ENCODE measurements at places on chromosomes 4 and X.

GRCh38 chr4:186082221-186082620, 13.3 kb downstream of the TLR3 start:
- no peak for DNase-seq

GRCh38 chr4:79603681-79604080, 195.7 kb upstream of the GK2 start:
- DNase-seq: no peak

- DNase-seq: no peak
Observed at GRCh38 chr4:123843137-123843536, 446.5 kb downstream of the SPRY1 start.

DNA sequence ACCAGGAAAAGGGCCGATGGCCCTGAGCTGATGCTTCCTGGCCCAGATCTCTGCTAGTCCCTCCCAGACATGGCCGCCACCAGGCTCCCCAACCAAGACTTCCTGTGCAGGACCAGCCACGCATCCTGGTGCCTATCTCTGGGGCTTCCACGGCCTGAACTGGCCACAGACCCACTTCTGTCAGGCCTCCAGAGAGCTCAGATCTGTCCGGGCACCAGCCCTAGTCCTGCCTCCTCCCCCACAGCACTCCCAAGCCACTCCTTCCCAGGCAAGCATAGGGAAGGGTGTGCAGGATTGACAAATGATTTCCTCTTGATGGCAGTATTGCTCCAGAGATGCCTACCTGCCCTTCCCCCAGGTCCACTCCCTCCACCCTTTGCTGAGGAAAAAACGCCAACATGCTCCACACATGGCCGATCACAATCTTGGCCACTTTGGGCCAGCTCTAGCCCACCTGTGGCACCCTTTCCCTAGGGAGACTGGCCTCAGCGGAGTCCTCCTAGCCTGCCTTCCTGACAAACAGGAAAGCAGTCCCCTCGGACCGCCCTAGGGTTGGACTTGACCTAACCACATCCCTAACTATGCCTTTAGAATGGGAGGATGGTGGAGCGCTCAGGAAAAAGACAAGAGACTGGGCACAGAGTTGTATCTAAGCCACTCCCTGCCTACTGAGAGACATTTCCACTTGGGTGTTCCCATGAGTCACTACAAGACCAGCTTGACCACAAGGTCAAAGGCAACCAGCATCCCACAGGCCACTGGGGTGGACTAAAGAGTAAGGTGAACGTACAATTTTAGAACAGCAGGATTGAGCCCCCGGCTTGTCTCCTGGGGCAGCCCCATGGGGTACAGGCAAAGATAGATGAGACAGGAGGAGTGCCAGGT, 277.5 kb upstream of the AGTR2 start:
- no peak for DNase-seq

- DNase-seq: no peak
Observed at GRCh38 chr4:17583941-17584340, 6.9 kb downstream of the LAP3 start.

GRCh38 chr4:100517864-100518341, at the start of gene EMCN:
Gene EMCN, minus strand, starts transcription at chr4:100518022. Its CDS starts 108 bp downstream, at chr4:100517914.
- DNase-seq: peak; percentile 48

DNA sequence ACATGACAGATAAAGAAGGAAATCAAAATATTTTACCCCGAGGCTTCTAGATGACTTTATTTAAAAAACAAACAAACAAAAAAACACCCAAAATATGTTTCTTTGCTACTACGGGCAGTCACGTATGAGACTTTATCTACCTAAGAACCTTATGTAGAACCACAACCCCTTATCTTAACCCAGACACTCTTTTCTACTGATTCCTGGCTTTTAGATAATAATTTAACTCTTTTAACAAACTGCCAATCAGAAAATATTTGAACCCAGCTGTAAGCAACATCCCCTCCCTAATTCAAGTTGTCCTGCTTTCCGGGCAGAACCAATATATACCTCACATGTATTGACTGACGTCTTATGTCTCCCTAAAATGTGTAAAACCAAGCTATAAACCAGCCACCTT, 15.4 kb downstream of the ELOVL6 start:
- no peak for DNase-seq

- DNase-seq: no peak
Observed at GRCh38 chr4:26235500-26235899, 85.3 kb upstream of the RBPJ start.

GRCh38 chrX:140343226-140343868, 161.5 kb downstream of the SOX3 start:
- no peak for DNase-seq

- DNase-seq: no peak
Observed at GRCh38 chr4:38819569-38819968, 15.0 kb upstream of the TLR1 start.

- DNase-seq: no peak
Observed at GRCh38 chr4:100347241-100347640, 157.0 kb upstream of the DDIT4L start.

DNA sequence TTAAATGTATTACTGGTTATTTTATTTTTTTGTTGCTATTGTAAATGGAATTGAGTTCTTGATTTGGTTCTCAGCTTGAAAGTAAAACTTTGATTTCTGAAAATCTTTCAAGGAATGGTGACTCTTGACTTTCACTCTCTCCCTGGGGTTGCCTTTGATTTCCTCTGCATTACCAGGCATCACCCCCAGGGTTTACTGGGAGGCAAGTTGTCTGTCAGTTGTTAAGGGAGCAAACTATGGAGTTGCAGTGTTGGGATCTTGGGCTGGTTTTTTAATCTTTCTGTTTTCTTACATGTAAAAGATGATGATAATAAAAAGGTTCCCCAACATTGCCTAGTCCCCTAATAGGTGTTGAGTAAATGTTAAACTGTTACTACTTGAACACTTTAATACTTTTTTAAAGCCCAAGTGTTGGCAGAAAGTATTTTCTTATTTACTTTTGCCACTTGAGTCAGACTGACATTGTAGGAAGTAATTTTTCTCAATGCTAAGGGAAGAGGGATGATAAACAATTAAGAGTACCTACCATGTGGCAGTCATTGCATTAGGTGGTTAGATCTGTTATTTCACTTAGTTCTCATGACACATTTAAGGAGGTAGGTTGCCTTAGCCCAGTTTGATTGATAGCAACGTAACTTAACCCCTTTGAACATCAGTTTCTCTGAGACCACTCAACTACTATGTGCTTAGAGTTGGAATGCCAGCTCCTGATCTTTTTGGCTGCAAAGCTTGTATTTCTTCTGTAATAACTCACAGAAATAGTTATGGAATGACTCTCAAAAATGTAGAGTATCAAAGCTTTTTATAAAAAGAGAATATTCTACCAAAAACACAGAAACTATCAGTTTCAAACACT, 67.1 kb downstream of the DCLK2 start:
- no peak for DNase-seq
